ENCODE measurements at places on chromosomes 13 and 19.

DNA sequence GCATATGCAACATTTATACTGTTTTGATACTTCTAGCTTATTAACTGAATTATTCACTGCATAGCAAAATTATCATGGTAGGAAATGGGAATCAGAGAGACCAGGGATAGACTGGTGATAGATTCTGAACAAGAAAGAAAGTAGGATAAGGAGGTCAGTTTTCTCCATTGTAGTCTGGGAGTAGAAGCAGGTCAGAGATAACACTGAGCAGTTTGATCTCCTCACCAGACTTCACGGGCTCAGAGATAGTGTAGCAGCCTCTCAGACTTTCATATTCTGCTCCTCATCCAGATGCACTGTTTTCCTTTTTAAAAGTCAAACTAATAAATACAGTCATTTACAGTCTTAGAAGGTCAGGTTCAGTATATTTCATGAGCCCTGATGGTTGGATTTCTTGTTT, 56.0 kb upstream of the MYO16 start:
- DNase-seq, result no peak

DNA sequence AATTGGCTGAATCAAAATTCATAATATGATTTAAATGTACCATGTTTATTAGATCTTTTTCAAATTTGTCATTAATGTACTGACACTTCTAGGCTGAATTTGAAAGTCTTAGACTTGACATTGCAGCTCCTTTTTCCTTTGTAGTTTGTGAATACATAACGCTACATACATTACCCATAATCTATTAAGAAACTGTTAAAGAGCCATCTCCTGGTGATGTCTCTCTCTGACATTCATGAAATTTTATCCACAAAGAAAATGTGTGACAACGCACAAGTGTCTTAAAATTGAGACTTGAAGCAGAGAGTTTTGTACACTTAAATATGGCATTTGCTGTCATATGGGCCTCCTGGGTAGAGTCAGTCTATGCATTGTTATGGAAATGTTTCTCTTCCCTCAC, 320.2 kb upstream of the ARGLU1 start:
- DNase-seq, result no peak

- DNase-seq, result no peak
Observed at GRCh38 chr13:79511611-79512010, 30.7 kb downstream of the NDFIP2 start.

DNA sequence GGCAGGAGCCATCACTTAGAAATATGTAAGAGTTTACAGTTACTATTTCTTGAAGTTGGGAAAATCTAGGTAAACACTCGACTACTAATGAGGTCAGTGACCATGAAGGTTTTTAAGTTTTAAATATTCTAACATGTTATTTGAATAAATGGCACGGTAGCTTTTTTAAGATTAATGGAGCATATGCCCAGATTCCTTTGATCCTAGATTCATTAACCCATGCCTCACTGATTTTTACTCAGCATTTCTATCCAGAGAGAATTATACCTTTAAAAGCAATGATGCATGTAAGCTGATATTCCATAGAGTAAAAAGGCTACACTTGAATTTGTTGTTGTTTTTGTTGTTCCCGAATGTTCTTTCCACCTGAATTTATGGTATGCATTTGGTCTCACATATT, 541.4 kb downstream of the DACH1 start:
- DNase-seq, result no peak

DNA sequence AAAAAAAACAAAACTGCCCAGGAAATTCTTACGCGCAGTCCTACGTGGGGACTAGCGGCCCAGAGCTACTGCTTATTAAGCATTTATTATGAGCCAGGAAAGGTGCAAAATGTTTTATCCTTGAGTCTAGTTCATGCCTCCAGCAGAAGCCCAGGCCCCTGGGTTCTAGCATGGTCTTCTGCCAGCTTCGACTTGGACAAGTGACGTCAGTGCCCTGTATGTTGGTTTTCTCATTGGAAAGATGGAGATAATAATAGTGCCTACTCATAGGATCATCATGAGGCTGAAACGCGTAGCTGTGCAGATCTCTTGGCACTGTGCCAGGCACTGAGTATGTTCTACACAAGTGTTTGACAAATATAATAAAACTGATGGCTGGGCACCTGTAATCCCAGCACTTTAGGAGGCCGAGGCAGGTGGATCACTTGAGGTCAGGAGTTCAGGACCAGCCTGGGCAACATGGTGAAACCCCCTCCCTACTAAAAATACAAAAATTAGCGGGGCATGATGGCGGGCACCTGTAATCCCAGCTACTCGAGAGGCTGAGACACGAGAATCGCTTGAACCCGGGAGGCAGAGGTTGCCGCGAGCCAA, 12.4 kb upstream of the SULT2B1 start:
- no peak for DNase-seq

DNA sequence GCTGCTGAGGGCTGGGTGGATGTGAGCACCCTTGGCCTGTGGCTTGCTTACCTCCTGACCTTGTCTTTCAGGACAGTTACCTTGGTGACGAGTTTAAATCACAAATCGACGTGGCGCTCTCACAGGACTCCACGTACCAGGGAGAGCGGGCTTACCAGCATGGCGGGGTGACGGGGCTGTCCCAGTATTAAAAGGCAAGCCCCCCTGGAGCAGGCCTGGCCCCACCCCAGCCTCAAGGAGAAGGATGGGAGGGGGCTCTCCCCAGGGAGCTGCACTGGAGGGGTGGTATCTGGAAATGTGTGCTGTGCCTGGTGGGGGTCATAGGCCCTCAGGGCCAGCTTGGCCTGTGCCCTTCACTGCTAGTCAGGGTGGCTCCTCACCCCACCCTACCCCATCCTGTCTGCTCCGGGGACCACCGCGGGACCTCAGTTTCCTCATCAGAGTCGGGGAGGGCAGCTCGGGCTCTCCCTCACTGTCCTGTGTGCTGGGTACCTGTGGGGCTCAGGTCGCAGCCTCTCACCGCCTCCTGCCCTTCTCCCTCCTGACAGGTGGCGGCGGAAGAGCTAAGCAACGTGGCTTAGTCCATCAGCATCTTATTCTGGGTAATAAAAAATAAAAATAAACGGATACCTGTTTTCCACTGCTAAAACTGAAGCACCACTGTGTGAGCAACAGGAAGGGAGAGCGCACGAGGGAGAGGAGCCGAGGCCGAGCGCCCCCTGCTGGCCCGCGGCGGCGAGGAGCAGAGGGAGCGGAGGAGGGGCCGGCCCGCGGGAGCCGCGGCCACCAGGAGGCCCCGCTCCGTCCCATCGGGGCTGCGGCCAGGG, 29.8 kb downstream of the CERS1 start:
- no peak for DNase-seq

All from iPS DF 6.9 (cell line).